ENCODE measurements at places on chromosomes 4 and X.

DNA sequence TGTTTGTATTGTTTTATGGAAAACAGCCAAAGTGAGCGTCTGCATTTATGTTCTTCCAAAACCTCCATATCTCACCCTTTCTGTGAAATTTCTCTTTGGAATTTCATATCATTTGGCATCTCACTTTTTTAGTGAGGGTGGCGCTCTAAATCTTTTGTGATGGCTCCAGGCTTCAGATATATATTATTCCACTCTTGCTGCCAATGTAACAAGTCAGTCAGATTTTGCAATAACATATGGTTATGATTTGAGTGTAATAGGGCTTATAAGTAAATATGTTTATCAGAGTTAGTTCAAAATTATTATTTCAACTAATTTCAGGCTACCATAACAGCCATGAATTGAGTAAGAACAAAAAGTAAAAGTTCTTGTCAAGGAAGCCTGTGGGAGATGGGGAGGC lies 314.7 kb downstream of the PDGFC start:
- DNase-seq: no peak

GRCh38 chr4:41380511-41381157 lies 123.9 kb downstream of the UCHL1 start:
- no peak for DNase-seq

GRCh38 chrX:31007321-31007720 lies 64.5 kb downstream of the FTHL17 start:
- no peak for DNase-seq

GRCh38 chrX:16516232-16516876 lies 133.6 kb upstream of the S100G start:
- no peak for DNase-seq

GRCh38 chr4:48801016-48801715 lies 21.1 kb upstream of the FRYL start:
- DNase-seq: no peak

DNA sequence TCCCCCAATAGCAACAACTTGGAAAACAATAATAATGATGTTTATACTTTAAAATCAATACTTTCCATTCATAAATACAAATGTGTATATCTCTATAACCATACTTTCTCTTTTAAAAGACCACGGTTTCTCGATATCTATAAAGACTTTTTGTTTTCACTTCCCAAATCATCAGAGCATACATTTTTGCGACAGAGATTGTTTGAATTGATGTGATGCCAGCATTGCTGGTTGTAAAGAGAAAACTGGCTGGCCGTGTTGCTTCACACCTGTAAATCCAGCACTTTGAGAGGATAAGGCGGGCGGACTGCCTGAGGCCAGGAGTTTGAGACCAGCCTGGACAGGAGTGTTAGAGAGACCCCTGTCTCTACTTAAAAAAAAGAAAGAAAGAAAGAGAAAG lies 77.6 kb upstream of the ZNF518B start:
- DNase-seq: no peak

- no peak for DNase-seq
Measured at GRCh38 chr4:56768763-56769162, 52.7 kb downstream of the SPINK2 start.

DNA sequence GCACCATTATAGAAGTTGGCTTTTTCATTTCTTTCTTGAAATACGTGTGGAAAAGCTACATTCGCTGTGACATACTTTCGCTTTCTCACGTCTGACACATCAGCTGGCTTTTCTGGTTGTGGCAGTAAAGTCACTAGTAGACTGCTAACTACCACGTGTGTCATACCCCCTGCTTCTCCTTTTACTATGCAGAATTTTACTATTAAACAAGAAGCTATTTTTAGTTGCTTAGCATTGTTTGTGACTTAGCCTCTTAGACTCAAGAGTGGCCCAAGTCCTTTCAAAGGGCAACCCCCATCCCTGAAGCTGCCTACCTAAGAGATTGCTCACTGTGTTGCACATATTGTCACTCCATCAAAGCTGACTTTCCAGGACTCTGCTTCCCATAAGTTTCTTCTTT lies 2.1 kb upstream of the IL2 start:
- no peak for DNase-seq

- DNase-seq: no peak
Measured at GRCh38 chrX:48523682-48524081, 2.1 kb downstream of the EBP start.

DNA sequence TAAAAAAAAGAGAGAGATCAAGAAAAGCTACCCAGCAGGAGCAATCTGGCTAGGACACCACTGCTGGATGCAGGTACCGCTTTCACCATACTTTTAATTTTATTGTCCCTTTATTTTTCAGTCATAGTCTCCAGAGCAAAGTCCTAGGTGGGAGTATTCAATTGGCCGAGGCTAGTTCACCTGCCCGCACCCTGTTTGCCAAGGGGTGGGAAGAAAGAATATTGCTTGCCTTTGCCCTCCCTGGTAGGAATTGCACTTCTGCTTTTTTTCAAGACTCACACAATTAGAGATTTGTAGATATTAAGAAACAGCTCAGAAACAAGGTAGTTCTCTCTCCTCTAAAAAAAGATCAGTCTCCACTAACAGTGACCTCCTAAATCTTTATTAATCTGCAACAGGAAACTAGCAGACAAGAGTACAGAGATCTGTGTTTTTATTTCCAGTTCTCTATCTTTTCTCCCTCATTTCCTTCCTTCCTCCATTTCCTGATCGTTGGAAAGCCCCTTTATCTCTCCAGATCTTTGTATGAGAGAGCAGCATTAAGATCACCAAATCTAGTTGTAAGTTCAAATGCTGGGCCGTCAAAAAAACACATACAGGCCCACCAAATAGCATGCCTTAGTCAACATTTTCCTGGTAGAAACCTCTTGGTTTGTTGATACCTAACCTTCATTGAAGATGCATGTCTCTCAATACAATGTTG lies 9.4 kb upstream of the RPGR start:
- DNase-seq: no peak

GRCh38 chrX:41394293-41394692 lies 52.9 kb upstream of the NYX start:
- no peak for DNase-seq

DNA sequence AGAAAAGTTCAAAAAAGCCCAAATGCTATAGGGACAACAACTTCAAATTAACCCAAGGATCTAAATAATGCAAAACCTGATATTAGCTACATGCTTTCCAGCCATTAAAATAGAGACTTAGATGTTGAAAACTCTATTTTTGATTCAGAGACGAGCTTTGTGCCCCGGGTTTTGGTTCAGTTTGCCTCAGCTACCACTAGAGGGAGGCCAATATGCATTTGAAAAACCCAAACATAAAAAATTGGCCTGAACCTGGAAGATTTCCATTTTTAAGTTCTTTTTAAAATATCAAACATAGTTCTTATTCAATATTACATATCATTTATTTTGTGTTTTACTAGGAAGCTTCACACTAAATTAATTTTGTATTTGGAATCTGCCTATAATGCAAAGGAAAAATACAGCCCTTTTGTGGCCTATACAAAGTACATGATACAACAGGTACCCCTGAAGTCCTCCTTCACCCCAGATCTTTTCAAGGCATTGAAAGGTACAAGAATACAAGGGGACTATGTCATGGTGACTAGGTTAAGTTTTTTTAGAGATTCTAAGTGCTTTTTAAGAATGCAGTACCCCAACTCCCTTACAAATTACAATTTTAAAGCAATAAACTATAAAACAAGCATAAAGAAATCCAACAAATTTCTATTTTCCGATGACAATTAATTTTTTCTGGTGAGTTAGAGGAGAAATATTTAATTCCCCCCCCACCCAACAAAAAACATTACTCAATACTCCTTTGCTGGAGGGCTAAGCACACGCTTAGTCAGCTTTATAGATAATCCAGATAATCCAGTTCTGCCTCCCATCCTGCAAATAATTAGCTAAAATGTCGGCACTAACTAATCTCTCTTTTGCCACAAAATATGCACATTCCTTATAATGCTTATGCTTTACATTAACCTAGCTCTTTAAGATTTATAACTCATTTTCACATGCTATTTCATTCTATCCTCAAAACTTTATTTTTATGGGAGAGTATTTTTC lies 97.7 kb upstream of the PTPN13 start:
- DNase-seq: no peak

DNA sequence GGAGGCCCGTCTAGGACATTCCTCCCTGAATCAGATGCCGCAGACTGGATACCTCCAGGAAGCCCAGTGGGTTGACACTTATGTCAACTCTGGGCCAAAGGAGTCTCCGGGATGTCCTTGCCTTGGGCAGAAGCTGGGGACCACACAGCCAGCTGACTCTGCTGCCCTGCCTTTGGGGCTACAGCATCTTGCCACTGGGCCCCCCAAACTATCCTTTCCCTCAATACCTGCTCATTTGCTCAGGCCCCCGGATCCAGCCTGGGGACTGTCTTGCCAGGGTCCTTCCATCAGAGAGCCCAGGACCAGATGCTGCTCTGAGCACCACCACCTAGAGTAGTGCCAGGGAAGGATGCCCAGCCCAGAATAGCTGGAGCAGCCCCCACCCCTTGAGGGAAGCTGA lies 19.0 kb downstream of the RAB33A start:
- no peak for DNase-seq
